Renal cortical epithelial cell (primary cell): ENCODE measurements at places on chromosomes 1 and 21. TPM values are rescaled to one million over a fixed set of nuclear protein-coding genes. Genes with fewer than 3 reads are reported as not detected.

GRCh38 chr1:61853583-61853982 is 111.3 kb downstream of the PATJ start:
- no peak for DNase-seq

DNA sequence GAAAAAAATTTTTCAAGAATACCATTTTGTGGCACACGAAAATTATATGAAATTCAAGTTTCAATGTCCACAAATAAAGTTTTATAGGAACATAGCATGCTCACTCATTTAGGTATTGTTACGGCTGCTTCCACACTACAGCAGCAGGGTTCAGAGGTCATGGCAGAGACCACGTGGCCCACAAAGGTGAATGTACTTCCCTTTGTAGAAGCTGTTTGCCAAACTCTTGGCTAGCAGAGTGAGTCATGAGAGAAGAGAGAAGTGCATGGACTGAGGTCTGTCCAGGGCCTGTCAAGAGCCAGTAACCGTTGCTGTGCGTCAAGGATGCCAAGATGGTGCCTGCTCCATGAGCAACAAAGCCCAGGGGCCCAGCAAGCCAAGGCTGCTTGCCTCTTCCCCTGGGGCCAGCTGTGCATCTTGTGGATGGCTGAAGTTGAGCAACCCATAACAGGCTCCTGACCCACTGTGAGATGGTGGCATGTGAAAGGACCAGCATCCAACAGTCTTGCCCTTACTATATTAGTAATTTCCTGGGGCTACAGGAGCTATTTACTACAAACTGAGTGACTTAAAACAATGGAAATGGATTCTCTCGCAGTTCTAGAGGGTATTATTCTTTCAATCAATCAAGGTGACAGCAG is 64.8 kb upstream of the ATP5PO start:
- DNase-seq: peak; percentile 39

GRCh38 chr1:33455539-33456501 is 16.6 kb upstream of the ZSCAN20 start:
- DNase-seq: peak; percentile 89

- no peak for DNase-seq
Observed at GRCh38 chr1:242206994-242207393, 208.1 kb upstream of the MAP1LC3C start.

- no peak for DNase-seq
Observed at GRCh38 chr1:225977937-225978748, 21.0 kb downstream of the SDE2 start.

The RAP1GAP gene
- total RNA-seq: 0.87 and 23.5 TPM in 2 replicates

DNA sequence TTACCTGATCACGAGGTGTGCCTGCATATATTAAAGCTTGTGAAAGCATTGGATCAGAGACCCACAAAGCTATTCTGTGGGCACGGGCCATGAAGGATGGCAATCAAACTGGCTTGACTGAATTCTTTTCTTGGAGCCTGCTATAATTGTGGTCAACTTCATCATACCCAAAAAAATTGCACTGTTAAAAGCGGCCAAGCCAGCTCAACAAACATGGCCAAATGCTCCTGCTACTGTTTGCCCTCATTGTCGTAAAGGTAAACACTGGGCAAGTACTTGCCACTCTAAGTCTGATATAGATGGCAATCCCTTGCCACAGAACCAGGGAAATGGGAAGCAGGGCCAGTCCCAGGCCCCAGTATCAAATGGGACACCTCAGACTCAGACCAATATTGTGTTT is 6.6 kb upstream of the GSTM5 start:
- DNase-seq: no peak

GRCh38 chr1:218353656-218354055 is 8.5 kb downstream of the TGFB2 start:
- DNase-seq: peak; percentile 75

DNA sequence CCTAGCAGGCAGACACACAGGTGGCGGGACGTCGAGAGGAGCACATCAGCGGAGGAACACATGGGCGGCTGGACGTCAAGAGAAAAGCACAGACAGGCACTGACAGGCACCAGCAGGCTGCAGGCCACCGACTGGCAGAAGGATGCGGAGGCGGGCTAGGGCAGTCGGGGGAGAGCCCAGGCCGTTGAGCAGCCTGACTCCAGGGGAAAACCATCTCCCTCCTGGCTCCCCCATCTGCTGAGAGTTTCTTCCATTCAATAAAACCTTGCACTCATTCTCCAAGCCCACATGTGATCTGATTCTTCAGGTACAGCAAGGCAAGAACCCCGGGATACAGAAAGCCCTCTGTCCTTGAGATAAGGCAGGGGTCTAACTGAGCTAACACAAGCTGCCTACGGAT is 25.5 kb downstream of the B3GALT5 start:
- DNase-seq: no peak

DNA sequence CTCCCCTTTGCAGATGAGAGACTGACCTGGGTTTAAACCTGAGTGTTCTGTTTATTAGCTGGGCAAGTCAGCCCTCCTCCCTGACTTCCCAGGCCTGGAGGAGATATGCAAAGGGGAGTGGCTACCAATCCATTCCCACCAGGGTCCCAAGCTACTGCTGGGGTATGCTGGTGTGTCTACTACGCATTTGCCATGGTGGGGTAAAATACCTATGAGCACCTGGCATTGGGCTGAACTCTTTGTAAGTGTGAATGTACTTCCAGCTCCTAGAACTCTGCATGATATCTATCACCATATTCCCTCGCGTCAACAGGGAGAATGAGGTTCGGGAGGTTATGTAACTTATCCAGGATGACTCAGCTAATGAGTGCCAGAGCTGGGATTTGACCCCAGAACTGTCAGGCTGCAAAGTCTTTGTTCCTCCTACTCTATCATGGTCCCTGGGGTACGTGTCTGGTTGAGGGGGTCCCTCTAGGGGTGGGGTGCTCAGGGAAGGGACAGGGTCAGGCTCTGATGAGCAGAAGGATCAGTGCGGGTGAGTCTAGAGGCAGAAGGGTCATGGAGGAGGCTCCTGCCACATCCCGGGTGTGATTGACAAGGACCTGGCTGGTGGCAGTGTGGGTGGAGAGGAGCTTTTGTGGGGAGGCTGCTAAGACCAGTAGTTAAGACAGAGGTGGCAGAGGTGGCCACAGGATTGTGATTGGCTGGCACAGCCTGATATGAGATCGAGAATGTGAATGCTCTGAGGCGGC is 16.7 kb downstream of the AMPD2 start:
- peak; percentile 52 for DNase-seq

GRCh38 chr1:34663031-34663430 is 91.8 kb upstream of the GJB5 start:
- no peak for DNase-seq

DNA sequence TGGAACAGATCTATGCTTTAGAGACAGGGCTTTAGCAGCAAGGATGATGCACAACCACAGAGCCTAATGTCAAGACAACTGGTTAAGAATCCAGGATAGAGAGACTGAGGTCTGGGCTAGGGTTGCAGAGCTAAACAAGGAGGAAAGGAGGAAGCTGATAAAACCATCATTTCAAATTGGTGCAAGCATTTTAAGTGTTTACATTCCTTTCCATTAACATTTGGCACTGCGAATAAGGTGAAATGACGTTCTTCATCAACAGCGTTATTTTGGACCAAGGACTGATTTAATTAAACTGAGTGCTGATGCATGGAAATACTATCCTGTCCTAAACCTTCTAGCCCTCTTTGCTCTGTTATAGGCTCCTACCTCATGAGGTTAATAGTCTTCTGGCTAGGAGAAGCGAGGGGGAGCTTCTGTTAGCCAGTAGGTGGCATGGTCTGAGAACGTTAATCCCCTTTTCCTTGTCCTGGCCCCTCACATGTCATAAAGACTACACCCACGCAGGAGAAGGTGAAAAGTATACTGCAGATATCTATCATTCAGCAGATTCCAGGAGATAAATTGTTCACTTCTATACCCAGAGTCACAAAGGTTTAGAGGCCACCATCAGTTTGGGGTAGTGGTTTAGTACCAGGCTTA is 7.6 kb upstream of the C1orf21 start:
- DNase-seq: no peak
